ENCODE measurements at places on chromosomes 12 and 14.

GRCh38 chr12:124524231-124524925, 43.0 kb downstream of the NCOR2 start:
- DNase-seq, result peak; percentile 95

- DNase-seq, result no peak
Measured at GRCh38 chr14:92924247-92924646, 1.3 kb downstream of the CHGA start.

DNA sequence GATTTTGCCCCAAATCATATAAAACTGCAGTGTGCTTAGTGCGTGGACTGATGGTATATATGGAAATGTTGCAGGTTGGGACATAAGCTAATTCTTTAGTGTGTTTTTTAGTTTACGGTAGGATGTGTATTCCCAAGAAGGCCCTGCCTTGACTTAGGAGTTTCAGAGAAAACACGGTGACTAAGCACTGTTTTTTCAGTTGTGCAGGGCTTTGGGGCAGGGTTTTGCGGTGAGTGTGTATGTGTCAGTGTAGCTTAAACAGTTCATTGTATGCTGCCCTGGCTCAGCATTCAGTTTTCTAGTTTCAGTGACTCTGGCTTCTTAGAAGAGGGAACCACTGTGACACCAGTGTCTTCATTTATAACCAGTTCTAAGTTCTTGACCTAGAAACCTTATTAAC, 101.2 kb downstream of the AKAP6 start:
- no peak for DNase-seq

GRCh38 chr12:71461787-71462328, 22.3 kb downstream of the LGR5 start:
- no peak for DNase-seq

- no peak for DNase-seq
Measured at GRCh38 chr12:124493809-124494750, 73.3 kb downstream of the NCOR2 start.

DNA sequence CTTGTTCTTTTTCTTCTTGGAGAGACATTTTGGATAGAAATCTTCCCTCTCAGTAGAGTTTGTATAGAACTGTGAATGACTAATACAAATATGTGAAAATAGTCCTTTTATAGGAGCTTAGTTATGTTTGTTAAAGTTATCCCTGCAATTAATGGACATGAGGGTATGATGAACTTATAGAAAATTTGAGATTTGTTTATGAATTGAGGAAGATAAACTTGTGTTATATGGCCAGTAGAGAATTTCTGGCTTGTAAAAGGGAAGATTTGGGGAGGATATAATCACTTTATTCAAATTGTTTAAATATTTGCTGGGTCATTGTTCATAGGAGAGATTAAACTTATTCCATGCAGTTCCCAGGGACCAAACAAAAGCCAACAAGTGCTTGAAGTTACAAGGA, 119.6 kb downstream of the DAAM1 start:
- DNase-seq, result no peak

- DNase-seq, result peak; percentile 9
Measured at GRCh38 chr14:21913759-21914158, 240.1 kb upstream of the OR4E1 start.
